ENCODE measurements at places on chromosomes 5 and 9. TPM values are rescaled to one million over a fixed set of nuclear protein-coding genes. Genes with fewer than 3 reads are reported as not detected.
A peak's percentile ranks its signal among the peaks of the same experiment; 100 is the strongest.

Gene ALDH1A1
- 0.39 TPM for polyA plus RNA-seq

- DNase-seq, result peak; percentile 42
Measured at GRCh38 chr9:136659861-136660784, 2.6 kb upstream of the EGFL7 start.

Gene SPINK5
- 0.97 TPM for polyA plus RNA-seq

Gene OTULINL
- polyA plus RNA-seq, result 2.3 TPM

DNA sequence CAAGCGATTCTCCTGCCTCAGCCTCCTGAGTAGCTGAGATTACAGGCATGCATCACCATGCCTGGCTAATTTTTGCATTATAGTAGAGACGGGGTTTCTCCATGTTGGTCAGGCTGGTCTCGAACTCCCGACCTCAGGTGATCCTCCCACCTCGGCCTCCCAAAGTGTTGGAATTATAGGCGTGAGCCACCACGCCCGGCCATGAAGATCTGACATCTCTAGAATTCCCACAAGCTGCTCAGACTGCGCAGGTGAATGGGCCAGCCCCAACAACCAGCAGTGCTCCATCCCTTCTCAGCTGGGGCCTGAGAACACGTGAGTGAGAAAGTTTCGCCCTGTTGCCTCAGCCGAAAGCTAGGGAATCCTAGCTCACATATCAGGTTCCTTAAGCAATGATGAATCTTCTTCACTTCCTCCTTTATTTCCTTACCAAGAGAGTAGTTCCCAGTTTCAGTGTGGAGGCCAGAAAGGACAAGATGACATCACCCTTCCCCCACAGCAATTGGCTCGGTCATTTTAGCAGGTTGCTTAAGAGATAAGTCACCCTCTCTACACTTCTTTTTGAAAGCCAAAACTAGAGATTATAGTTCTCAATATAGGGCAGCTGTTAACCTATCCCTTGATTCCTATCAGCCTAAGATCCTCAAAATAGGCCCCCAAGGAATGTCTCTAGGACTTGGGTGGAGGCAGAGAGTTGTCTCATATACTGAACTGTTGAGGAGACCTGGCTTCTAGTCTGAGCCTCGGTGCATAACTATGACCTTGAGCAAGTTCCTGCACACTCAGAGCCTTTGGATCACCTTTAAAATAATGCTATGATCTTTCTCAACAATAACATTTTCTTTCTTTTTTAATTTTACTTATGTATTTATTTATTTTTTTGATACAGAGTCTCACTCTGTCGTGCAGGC, 23.9 kb upstream of the PPP2CA start:
- no peak for DNase-seq

DNA sequence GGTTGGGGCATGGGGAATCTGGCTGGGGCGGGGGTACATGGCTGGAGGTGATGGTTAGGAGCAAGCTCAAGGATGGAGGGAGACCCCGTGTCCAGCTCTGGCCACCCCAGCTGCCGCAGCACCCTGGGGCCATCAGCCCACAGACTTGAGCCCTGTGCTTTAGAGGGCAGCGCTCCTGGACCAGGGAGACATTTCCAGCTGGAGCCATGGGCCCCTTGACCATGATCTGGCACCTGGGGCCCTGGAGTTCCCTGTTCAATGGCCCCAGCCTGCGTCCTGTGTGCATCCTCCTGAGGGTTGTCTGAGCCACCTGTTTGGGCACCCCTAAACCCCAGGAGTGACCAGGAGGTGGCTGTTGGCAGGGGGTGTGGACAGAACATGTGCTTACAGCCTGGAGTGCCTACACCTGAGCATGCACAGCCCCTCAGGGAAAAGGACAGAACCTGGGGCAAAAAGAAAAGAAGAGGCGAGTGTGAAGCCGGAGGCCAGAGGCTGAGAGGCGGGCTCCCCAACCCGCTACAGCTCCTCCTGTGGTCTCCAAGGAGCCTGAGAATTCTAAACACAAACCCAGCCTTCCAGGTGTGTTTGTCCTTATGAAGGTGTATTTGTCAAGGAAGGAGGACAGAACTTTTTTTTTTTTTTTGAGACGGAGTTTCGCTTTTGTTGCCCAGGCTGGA, 126.7 kb downstream of the C9orf50 start:
- no peak for DNase-seq

- no peak for DNase-seq
Measured at GRCh38 chr5:135304352-135305221, 94.4 kb downstream of the MACROH2A1 start.

GRCh38 chr5:95083606-95084005, 201.3 kb downstream of the MCTP1 start:
- DNase-seq, result no peak

All from H1 (cell line).